ENCODE measurements at places on chromosomes 1 and 21.

- no peak for DNase-seq
These were observed 17.6 kb downstream of the PTGER3 start for GRCh38 chr1:71030026-71030425.

GRCh38 chr1:151988405-151988923 lies 5.2 kb downstream of the S100A10 start:
- DNase-seq, result no peak

GRCh38 chr1:110544753-110545152 lies 25.8 kb upstream of the KCNA10 start:
- no peak for DNase-seq

- DNase-seq, result no peak
These were observed 84.1 kb upstream of the PRDX6 start for GRCh38 chr1:173392895-173393658.

DNA sequence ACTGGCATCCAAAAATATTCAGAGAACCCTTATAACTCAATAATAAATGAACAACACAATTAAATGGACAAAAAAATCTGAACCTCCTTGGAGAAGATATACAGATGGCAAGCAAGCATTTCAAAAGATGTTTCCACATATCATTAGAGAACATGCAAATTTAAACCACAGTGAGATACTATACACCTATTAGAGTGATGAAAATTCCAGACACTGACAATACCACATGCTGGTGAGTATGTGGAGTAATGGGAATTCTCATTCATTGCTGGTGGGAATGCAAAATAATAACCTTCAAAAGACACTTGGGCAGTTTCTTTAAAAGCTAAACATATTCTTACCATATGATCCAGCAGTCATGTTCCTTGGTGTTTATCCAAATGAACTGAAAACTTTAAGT lies 46.1 kb downstream of the HS2ST1 start:
- DNase-seq, result no peak

DNA sequence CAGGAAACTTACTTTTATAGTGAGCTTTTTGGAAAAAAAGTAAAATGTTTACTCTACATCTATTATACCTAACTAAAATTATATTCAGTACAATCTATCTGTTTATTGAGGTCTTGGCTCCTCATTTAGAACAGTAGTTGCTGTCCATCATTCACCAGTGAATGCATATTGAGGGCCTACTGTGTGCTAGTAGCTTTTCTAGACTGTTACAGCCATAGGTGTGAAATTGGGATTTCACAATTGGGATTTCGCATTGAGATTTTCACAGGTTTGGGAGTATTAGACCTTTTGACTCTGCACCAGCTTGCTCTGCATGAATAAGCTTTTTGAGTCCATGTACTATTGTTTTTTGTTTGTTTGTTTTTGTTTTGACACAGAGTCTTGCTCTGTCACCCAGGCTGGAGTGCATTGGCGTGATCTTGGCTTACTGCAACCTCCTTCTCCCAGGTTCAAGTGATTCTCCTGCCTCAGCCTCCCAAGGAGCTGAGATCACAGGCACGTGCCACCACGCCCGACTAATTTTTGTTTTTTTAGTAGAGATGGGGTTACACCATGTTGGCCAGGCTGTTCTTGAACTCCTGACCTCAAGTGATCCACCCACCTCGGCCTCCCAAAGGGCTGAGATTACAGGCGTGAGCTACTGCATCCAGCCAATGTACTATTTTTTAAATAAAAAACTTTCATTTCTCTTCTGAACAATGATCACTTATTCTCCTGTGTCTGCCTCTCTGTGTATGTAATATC lies 47.2 kb upstream of the ERRFI1 start:
- DNase-seq, result no peak

- DNase-seq, result no peak
These were observed 60.9 kb downstream of the HTR6 start for GRCh38 chr1:19725606-19726005.
